ENCODE measurements at places on chromosomes 11 and 22.
A peak's percentile ranks its signal among the peaks of the same experiment; 100 is the strongest.

GRCh38 chr22:37639771-37640590 lies 512 bp downstream of the SH3BP1 start:
- no peak for DNase-seq

DNA sequence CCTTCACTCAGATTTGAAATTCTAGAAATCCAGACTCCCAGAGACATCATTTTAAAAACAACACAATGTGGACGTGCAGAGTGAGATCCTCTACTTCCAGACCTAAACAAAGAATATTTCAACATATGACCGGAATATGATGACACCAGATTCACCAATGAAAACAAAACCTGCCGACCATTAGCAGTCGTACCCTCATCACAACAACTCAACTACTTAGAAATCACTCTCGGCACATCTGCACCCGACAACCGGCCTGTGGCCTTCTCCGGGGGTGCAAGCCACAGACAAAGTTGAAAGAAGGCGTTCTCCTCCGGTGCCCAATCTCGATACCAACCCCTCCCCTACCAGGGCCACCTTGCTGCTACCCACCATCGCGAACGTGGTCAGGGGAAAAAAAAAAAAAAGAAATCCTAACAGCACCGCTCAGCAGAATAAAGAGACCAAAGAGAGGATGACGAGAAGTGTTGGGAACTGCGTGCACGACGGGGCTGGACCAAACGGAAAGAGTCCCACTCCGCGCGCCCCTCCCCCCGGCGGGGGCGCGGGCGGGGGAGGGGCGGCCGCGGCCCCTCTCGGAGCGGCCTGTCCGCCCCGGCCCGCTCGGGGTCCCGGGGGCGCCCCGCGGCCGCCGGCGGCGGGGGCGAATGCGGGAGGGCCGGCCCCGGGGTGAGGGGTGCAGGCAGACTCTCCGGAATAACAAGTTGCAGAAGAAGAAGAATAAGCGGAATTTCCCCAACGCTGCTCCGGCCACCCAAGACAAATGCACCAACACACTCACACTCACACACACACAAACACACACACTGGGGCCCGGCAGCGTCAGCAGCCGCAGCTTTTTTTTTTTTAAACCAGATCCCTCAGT lies 1.7 kb downstream of the PHF21A start:
- peak; percentile 46 for DNase-seq

DNA sequence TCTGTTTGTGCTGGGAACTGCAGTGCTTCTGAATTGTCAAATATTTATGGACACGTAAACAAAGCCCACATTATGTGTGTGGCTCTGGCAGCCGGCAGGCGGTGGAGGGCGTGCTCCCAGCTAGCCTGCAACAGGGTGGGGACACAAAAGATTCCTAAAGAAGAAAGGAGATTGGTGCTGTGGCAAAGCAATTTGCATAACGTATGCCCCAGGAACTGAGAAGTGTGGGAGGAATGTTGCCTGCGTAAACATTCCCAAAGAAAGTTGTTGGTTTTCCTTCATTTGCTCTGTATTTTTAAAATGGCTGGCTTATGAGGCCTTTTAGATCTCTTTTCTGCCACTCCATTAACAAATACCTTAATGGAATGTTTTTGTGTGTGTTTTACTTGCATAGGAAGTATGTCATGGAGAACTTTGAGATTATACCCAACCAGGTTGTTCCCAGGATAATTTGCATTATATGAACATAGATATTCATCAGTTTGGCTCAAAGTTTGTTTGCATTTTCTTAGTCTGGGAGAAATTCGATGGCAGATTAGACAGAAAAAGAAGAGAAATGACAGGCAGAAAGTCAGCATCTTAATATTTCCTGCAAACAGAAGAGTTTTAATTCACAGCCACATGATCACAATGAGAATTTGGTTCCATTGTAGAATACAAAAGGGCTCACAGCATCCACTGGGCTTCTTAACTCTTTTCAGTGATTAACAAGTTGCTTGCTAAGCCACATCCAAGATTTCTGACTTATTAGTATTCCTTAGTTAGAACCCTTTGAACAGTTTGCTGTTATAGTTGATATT lies 41.8 kb upstream of the DLAT start:
- no peak for DNase-seq

DNA sequence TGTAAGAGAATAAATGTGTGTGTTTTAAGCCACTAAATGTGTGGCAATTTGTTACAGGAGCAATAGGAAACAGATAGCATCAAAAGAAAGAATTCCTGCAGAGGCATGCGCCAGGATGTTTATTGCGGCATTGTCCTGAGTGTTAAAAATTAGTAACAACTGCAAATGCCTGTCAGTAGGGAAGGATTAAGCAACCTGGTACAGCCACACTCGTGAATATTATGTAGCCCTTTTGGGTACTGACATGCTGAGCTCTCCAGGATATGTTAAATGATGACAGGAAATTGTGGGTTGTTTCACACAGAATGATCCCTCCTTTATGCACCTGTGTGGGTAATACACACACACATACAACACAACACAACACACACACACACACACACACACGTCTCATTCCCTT lies 69.7 kb upstream of the MYOD1 start:
- no peak for DNase-seq

GRCh38 chr11:112627588-112628045 lies 333.6 kb upstream of the NCAM1 start:
- no peak for DNase-seq

- DNase-seq = no peak
These were observed 66.7 kb downstream of the MYEOV start for GRCh38 chr11:69360606-69361005.

- peak; percentile 33 for DNase-seq
These were observed at the start of gene WNT11 for GRCh38 chr11:76206327-76207081. Gene WNT11, minus strand, starts transcription at chr11:76206502. Its CDS starts 95 bp downstream, at chr11:76206407.

DNA sequence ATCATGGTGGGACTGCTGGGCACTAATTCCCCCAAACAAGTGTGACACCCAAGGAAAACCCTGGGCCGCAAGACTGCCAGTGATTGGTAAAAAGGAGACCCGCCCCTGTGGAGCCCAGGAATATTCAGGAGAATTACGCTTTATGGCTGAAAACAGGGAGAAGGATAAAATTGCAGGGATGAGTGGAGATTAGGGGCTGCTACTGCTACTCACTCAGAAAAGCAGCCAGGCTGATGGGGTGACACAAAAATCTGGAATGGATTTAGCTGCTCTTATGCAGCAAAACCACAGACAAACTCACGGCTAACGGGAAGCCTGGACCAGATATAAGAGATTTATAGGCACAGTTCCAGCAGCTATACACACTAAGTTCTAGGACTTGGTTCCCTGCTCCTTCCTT lies 4.4 kb upstream of the FBXO3 start:
- DNase-seq = no peak

GRCh38 chr11:26841818-26842473 lies 120.1 kb upstream of the SLC5A12 start:
- no peak for DNase-seq

DNA sequence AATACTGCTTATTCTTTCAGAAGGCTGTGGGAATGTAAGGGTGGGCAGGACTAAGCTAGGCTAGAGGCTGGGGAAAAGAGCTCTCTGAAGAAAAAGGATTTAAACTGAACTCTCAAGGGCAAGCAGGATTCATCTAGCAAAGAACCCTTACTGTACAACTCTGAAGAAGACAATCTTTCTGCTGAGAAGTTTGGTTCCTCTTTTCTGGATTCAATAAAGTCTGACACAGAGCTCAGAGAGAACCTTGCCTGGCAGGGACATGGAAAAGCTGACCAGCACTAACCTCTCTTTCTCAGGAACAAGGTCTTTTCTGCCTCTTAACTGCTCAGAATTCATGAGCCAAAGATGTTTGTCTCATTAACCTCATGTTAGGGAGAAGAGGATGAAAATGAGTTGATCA lies 388.4 kb upstream of the DDI1 start:
- no peak for DNase-seq

DNA sequence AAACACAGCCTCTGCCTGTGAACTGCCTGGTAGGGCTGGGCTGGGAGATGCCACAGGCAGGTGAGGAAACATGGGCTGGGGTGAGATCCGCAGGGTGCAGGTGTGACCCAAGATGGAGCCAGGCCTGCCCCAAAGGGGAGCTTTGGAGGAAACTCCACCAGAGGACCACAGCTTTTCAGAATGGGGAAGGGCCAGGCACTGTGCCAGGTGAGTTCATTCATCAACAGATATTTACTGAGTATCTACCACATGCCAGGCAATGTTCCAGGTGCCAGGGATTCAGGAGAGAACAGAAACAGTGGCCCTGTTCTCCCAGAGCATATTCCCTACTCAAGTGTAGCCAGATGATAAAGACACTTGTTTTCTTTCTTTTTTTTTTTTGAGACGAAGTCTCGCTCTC lies 11.2 kb downstream of the RTN4RL2 start:
- no peak for DNase-seq

- DNase-seq = no peak
These were observed 55.4 kb upstream of the JAM3 start for GRCh38 chr11:134013518-134013917.

- no peak for DNase-seq
These were observed 23.5 kb downstream of the DRICH1 start for GRCh38 chr22:23608583-23608982.

GRCh38 chr22:31915586-31915985 lies 28.7 kb upstream of the YWHAH start:
- no peak for DNase-seq

DNA sequence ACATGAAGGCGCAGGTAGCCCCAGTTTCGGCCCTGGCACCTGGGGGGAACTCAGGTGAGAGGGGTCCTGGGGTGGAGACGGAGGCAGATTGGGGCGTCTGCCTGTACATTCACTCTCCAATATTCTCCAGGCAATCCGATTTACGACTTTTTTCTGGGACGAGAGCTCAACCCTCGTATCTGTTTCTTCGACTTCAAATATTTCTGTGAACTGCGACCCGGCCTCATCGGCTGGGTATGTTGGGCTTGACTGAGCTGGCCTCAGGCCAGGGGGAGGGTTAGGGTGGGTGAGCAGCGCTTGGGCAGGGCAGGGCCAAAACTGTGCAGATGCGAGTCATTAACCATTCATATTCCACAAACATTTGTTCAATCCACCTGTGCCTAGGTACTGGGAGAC lies 1.7 kb downstream of the TM7SF2 start:
- DNase-seq = no peak

DNA sequence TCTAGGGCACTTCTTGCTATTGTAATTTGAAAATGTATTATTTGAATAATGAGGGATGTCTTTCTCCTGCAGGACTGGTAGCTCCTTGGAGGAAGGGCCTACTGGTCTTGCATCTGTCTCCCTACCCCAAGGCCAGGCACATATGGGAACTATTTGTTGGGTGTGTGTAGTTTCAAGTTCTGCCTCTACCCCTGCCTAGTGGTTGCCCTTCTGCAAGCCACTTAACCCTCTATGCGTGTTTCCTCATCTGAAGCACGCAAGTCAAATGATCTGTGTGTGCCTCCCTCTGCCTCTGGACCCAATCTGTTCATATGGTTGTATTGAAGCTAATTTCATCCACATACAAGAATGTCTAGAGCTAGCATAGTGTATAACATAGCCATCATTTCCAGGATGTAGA lies 67.0 kb downstream of the WNT11 start:
- no peak for DNase-seq

DNA sequence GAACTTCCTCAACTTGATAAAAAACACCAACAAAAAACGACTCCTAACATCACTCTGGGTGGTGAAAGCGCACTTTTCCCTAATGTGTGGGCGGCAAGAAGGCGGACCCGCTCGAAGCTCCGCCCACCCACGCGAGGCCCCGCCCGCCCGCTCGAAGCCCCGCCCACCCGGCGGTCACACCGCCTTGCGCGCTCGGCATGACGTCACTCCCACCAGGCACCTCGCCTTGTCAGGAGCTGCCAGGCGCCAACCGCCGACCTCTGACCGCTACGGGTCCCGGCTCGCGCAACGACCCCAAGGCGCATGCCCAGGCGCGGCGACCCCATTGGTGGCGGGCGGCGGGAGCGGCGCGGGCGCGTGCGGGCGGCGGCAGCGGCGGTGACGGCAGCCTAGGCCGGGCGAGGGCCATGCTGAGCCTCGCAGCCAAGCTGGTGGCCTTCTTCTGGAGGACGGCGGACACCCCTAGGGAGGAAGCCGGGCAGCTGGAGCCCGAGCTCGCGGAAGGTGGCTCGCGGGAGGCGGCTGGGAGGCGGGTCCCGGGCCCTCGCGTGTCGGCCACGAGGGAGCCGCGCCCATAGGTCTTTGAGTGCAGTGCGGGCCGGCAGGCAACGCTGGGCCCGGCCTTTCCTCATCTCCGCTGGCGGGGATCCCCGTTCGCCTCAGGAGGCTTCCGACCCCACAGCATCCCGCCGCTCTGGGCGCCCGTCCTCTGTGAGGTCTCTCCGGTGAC lies at the start of gene MOV10L1:
Gene MOV10L1 (plus strand): TSS at position 325 of the 730 bp plus-strand sequence. CDS start 83 bp downstream, at position 408.
- no peak for DNase-seq

DNA sequence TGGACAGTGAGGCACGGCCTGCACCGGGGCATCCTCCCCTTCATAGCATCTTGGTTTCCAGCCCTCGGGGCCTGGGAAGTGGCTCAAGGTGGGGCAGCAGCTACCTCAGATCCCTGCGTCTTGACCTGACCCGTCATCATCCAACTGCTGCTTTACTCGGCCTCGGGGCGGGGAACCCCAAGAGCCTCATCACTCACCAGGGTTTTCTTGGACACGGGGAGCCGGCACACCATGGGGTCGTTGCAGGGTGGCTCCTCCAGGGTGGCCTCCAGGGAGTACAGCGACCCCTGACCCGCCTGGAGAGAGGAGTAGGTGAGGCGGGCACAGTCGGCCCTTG lies 651 bp downstream of the CTSF start:
- DNase-seq = no peak

GRCh38 chr11:66467756-66468155 lies 1.1 kb downstream of the PELI3 start:
- no peak for DNase-seq

Data from stimulated activated CD4-positive, alpha-beta T cell treated with anti-CD3 and anti-CD28 coated beads, Interleukin-4, amount 100 ng/mL, for 4 hours (primary cell).